ENCODE measurements at places on chromosomes 6 and 20.

- no peak for DNase-seq
Observed at GRCh38 chr6:162970246-162970645, 242.5 kb downstream of the PACRG start.

- no peak for DNase-seq
Observed at GRCh38 chr6:29567541-29567940, 8.0 kb upstream of the UBD start.

DNA sequence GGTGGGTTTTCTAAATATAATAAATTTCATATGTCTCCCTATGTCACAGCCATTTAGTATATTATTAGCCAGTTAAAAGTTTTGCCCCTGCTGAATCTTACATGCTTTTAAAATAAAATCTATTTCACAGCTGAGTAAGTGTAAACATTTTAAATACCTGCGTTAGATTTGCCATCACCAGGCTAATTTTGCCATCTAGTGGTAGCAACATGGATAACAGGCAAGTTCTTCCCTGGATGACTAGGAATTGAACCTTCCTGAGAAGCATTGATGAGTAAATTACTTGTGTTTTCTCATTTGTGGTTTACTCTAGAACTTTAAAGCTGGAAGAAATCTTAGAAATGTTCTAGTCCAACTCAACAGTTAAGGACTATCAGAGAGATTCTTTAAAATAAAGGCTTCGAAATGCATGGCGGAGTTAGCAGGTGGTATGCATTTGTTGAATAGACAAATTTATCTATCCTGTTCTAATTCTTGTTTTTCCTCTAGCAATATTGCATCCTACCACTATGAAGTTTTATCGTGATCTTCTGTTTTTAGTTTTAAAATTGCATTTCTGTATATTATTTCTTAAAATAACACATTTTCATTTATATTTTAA, 2.6 kb downstream of the PRSS35 start:
- DNase-seq, result no peak

DNA sequence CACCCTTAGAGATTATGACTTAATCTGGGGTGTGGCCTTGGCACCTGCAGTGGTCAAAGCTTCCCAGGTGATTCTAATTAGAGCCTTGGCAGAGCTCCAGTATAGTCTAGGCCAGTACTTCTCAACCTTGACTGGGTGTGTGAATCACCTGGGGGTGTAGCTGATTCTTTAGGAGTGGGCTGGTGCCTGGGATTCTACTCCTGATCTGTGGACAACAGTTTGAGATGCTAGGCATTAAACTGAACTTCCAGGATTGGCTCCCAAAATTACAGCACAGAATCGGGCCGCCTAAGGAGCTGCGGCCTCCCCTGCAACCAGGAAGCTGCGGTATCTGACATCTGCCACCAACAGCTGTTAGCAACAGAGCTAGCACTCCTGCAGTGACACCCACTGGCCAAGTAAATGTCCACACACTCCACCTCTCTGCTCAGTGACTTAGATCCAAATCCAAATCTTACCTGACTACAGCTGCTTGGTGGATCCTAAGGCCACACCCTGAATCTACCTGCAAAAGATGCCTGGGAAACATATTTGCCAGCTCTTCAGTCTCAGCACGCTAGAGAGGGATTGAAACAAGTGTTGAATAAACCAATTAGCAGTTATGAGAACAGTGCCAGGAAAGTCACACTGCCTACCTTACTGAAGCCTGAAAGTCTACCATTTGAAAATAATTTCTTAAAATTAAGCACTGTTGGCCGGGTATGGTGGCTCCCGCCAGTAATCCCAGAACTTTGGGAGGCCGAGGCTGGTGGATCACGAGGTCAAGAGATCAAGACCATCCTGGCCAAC, 126.7 kb downstream of the UNC5CL start:
- no peak for DNase-seq

DNA sequence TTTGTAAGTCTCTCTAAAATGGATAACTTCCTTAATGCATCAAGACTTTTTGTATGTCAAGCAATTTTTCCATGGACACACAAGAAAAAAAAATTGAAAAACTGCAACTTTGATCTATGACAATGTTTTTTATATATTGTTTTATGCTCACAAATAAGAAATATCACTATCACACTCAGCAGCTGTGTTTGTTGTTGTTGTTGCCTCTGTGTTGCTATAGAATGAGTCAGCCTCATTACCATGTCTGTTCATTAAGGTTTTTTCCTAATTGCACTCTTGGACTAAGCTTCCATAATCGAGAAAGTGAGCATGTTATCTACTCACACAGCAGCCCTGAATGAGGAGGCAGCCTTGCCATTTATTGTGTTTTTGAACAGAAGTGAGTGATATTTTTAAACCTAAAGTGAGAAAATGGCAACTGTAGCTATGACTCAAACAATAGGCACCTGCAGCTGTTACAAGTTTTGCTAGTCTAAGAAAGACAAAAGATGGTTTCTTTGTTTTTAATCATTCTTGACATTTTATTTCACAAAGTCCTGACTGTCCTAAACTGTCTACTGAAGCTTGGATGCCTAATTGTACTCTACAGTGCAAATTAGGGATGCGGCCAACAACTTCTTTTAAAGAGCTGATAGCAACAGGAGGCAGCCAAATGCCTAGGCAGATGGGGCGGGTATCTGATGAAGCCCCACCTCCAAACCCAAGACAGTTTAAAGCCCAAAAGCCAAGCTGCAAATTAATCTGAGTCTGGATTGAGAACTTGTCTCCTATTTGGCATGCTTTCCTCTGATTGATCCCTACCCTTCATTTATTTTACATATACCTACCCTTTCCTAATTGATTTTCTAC, 77.9 kb upstream of the DOK5 start:
- DNase-seq, result no peak

- no peak for DNase-seq
Observed at GRCh38 chr6:157029980-157030690, 253.0 kb downstream of the ARID1B start.

- DNase-seq, result no peak
Observed at GRCh38 chr20:49210101-49210756, 9.0 kb upstream of the DDX27 start.

- DNase-seq, result peak; percentile 87
Observed at GRCh38 chr6:152983637-152984512, 1.0 kb upstream of the FBXO5 start.

GRCh38 chr6:23441808-23442461, 684.1 kb upstream of the NRSN1 start:
- DNase-seq, result no peak

- no peak for DNase-seq
Observed at GRCh38 chr6:140366991-140367390, 992.5 kb upstream of the CITED2 start.

- no peak for DNase-seq
Observed at GRCh38 chr20:43539975-43540672, 18.7 kb upstream of the SGK2 start.

DNA sequence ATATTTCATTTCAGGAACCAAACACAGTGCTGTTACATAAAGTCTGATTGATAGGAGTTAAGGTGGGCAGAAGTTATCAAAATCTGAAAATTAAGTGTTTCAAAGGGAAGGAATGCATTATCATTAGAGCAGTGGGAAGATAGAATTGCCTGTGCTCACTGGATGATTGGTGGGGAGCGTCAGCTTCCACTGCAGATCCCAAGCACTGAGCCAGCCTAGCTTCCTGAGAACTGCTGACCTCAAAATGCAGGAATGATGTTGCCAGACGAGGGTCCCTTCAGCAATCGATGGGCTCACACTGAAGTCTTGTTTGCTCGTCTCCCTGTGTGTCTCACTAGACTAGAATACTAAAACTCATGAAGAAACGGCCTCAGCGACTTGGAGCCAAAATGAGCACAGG, 110.0 kb upstream of the PHACTR1 start:
- no peak for DNase-seq

DNA sequence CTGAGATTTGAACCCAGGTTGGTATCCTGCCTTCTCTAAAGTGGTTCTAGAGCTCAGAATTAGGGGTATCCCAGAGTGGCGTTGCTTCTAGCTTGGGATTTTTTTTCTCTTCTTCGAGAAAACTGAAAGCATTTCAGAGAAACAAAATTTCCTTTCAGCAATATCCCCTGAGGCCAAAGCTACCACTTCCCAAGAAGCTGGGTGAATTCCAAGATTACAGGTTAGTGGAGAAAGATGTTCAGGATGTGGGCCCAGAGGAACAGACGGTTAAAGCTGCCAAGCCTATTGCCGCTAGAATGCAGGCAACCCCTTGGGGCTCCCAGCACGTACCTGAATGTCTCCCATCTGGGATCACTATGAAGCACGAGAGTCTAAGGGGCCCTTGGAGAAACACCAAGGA, 134.1 kb downstream of the FOXO3 start:
- no peak for DNase-seq

DNA sequence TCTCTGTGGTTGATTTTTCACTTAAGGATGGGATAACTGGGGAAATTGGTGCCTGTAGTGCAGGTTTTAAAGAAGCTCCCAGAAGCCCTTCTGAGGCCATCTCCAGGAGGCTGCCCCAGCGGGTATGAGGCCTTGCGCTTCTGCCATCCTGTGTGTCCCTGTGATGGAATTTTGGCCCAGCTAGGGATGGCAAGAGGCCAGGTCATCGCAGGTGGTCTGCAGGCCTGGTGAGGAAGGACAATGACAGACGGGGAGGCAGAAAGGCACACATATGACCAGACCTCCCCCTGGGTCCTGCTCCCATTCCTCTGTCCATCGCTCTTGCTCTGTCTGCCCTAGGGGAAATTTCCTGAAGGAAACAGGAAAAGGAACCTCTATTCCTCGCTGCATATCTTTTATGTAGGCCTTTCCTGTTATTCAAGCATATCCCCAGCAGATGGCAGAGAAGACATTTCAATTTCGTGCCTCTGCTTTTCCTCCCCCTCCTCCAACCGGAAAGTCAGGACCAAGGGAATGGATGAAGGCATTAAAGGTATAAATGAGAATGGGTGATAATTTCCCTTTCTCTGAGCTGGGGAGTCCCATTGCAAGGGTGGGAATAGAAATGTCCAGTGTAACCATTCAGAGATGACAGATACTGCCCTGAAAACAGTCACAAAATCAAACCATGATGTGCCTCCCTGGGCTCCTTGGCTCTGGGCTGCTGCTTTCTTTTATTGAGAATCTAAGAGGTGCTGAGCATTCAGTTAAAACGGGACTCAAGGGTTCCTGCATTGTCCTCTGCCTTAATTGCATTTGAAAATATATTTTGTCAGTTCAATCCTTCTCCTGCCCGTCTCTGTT, 17.6 kb upstream of the HLA-F start:
- DNase-seq, result no peak

DNA sequence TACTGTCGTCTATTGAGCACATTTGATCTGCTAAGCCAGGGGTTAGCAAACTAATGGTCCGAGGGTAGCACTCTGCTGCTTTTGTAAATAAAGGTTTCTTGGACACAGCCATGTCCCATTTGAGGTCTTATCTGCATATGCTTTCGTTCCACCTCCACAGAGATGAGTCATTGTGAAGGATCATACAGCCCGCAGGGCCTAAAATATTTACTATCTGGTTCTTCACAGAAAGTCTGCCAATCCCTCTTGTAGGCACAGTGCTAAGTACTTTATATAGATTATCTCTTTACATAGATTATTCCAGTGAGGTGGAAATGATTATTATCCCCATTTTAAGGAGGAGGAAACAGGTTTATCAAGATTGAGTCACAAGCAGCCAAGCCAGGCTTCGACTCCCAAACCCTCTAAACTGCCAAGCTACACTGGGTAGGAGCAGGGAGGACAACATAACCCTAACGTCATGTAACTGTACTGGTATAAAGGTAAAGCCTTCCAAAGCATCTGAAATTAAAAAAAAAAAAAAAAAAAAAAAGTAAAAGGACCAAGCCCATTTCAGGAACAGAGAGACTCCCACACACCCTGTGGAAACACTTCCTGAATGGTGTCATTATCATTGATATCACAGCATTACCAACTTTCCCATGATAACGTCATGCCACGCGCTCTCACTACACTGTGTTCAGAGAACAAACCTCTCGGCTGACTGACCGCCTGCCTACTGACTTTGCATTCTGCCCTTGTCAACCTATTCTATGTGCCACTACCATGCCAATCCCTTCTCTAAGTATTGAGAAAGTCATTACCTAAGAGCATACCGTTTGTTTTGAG, 101.0 kb downstream of the KIF16B start:
- no peak for DNase-seq

- no peak for DNase-seq
Observed at GRCh38 chr6:54578261-54578660, 268.3 kb upstream of the FAM83B start.

DNA sequence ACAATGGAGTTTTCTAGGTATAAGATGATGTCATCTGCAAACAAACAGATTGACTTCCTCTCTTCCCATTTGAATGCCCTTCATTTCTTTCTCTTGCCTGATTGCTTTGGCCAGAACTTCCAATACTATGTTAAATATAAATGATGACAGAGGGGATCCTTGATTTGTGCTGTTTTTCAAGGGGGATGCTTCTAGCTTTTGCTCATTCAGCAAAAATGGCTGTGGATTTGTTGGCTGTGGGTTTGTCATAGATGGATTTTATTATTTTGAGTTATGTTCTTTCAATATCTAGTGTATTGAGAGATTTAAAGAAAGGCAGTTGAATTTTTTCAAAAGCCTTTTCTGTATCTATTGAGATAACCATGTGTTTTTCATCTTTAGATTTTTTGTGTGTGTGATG, 662.4 kb upstream of the EYS start:
- no peak for DNase-seq

DNA sequence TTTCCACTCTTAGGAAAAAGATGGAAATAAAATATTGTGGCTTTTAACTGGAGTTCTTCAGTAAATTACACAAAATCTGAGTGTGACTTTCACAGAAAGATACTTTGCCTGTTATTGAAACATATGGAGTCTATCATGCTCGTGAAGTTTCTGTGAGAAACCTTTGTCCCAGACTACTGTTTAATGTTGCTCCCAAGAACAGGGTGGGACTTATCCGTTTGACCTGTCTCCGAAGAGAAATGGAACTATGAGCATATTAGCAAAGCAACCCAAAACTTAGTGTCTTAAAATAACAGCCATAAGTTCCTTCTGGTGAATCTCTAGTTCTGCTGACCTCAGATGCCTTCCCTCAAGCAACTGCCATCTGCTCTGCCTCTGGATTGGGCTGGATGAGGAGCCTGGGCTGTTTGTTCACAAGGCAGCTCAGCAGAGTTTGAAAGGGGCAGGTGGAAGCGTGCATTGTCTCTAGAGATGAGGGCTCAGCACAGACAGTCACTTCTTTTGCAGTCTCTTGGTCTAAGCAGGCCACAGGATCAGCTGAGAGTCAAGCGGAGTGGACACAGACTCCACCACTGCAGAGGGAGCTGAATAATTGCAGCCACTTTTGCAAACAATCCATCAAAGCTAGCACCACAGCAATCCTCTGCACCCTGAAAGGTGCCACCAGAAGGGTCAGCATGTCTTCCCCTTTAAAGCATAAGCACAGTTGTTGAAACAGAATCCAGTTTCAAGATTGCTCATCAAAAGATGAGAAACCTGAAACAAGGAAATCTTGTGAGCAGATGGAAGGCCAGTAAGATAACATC, 52.8 kb downstream of the MYB start:
- no peak for DNase-seq

- no peak for DNase-seq
Observed at GRCh38 chr6:14476793-14477531, 359.4 kb downstream of the CD83 start.

- DNase-seq, result no peak
Observed at GRCh38 chr20:38453941-38454340, 18.7 kb upstream of the RALGAPB start.

Data from activated T-cell treated with anti-CD3 and anti-CD28 coated beads for 4 hours (primary cell).